ENCODE measurements at places on chromosomes 4 and X. TPM values are rescaled to one million over a fixed set of nuclear protein-coding genes. Genes with fewer than 3 reads are reported as not detected.

DNA sequence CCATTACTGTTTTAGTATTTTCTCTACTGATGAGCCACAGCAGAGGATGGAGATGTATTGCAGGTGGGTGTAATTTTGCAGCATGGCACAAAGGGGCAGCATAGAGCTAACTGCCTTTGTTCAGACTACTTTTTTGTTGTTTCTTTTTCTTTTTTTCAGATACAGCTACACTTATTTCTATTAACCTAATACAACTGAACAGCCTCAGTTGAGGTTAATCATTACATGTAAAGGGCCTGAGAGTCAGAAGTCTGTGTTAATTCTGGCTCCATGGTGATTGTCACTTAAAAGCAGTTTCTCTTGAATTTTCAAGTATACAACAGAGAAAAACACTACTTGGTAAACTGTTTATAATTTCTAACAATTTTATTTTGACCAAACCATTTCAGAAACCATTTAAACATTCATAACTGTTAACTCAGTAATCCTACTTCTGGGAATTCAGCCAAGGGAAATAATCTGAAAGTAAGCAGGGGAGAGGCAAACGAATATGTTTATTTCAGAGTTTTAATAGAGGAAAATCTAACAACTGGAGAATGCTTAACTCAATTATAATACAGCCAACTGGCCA lies 13.9 kb upstream of the PPEF2 start:
- H3K27me3 ChIP-seq, result no peaks in the 10 kb centered on the region
- peaks cover 7% of the 10 kb centered on the region for H3K36me3 ChIP-seq
- H3K4me1 ChIP-seq, result no peaks in the 10 kb centered on the region
- H3K27ac ChIP-seq, result no peak overlapping the region
- no peak overlapping the region for H3K4me3 ChIP-seq

DNA sequence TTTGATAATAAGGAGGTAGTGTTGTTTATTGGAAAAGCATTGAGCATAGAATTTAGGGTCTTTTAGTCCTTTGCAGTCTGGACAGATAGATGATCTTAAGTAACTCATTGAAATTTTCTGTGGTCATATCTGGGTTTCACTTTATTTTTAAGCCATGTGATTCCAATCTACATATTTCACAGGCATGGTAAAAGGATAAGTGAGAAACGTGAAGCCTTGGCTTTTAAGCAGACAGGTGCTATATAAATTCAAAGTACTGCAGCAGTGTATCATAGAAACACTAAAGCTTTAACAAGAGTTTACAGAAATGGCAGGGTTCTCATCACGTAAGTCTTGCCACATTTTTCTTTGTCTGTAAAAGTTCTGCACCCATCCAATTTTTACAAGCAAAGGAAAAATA lies 4.9 kb downstream of the PLS3 start:
- no peak overlapping the region for H3K4me3 ChIP-seq
- H3K36me3 ChIP-seq, result no peaks in the 10 kb centered on the region

Gene HTRA3
- total RNA-seq, result not detected

GRCh38 chrX:45592101-45592500 lies 391.4 kb upstream of the DIPK2B start:
- H3K27ac ChIP-seq, result no peak overlapping the region
- no peak overlapping the region for H3K4me3 ChIP-seq
- H3K4me1 ChIP-seq, result peaks cover 21% of the 10 kb centered on the region
- peaks cover 22% of the 10 kb centered on the region for H3K27me3 ChIP-seq
- peaks cover 15% of the 10 kb centered on the region for H3K36me3 ChIP-seq
- DNase-seq, result no peak

Gene PACRGL
- total RNA-seq, result 7.8 TPM

- H3K4me3 ChIP-seq, result no peak overlapping the region
- H3K4me1 ChIP-seq, result peaks cover 5% of the 10 kb centered on the region
- no peak for DNase-seq
- H3K36me3 ChIP-seq, result no peaks in the 10 kb centered on the region
- H3K27me3 ChIP-seq, result no peaks in the 10 kb centered on the region
Observed at GRCh38 chr4:121308828-121309227, 72.0 kb downstream of the QRFPR start.

Gene REELD1
- total RNA-seq, result not detected

Gene LINC00632
- not detected for total RNA-seq

GRCh38 chr4:83108101-83108861 lies 6.2 kb downstream of the PLAC8 start:
- no peak for DNase-seq
- H3K4me1 ChIP-seq, result peaks cover 55% of the 10 kb centered on the region
- peak overlapping the region; percentile 95 for H3K4me3 ChIP-seq
- peaks cover 7% of the 10 kb centered on the region for H3K36me3 ChIP-seq

GRCh38 chr4:184955636-184956035 lies 62.7 kb upstream of the HELT start:
- no peak overlapping the region for H3K27ac ChIP-seq
- peaks cover 7% of the 10 kb centered on the region for H3K27me3 ChIP-seq
- DNase-seq, result no peak
- no peaks in the 10 kb centered on the region for H3K36me3 ChIP-seq
- H3K4me3 ChIP-seq, result no peak overlapping the region

DNA sequence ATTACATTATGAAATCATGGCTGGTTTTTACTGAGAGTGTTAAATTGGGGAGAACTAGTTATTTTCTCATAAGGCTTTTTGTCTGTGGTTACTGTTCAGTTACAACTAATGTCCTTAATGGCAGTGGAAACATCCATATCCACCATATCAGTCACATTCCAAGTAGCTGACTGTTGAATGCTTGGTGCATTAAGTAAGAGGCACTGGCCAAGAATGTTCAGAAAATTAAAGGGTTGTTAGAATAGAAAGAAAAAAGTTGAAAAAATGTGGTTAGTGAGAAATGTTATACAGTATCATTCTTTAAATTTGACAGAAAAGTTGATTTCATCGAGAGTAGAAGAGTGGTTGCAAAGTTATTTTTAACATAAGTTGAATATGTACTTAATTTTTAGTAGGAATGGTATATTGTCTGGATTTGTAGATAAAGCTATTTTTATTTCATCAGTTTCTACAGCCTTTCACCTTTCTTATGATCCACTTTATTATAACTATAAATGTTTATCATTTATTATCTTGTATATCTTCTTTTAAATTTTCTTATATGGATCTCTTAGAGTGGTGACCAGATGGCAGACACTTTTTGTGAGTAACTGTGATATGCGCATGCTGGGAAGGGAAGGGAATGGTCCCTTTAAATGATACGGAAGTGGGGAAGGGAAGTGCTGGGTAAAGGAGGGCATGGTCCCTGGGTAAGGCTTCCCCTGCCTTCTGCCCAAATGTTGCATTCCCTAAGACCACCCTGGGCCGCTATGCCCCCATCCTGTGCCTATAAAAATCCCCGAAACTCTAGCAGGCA lies 2407.1 kb downstream of the ARAP2 start:
- no peak overlapping the region for H3K4me3 ChIP-seq
- H3K4me1 ChIP-seq, result no peaks in the 10 kb centered on the region
- H3K36me3 ChIP-seq, result no peaks in the 10 kb centered on the region
- H3K27me3 ChIP-seq, result no peaks in the 10 kb centered on the region
- no peak for DNase-seq

Gene ARHGAP24
- total RNA-seq, result 1.0 TPM

GRCh38 chr4:67052814-67053675 lies 492.3 kb downstream of the CENPC start:
- H3K36me3 ChIP-seq, result no peaks in the 10 kb centered on the region
- H3K27ac ChIP-seq, result no peak overlapping the region
- no peaks in the 10 kb centered on the region for H3K4me1 ChIP-seq
- H3K4me3 ChIP-seq, result no peak overlapping the region

Gene SOWAHD
- total RNA-seq, result not detected

DNA sequence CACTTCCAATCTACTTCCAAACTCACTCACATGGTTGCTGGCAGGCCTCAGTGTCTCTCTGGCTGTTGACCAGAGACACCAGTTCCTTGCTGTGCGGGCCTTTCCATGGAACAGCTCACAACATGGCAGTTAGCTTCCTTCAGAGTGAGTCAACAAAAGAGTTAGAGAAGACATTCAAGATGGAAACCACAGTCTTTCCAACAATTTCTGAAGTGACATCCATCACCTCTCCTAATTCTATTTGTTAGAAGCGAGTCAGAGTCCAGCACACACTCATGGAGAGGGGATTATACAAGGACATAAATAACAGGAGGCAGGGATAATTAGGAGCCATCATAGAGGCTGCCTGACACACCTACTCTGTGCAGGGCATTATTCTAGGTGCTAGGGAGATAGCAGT lies 62.5 kb upstream of the TMEM164 start:
- H3K27me3 ChIP-seq, result peaks cover 10% of the 10 kb centered on the region
- no peak for DNase-seq
- peaks cover 10% of the 10 kb centered on the region for H3K4me1 ChIP-seq
- no peak overlapping the region for H3K4me3 ChIP-seq
- H3K36me3 ChIP-seq, result no peaks in the 10 kb centered on the region
- H3K27ac ChIP-seq, result no peak overlapping the region

Gene LRCH2
- total RNA-seq, result not detected

DNA sequence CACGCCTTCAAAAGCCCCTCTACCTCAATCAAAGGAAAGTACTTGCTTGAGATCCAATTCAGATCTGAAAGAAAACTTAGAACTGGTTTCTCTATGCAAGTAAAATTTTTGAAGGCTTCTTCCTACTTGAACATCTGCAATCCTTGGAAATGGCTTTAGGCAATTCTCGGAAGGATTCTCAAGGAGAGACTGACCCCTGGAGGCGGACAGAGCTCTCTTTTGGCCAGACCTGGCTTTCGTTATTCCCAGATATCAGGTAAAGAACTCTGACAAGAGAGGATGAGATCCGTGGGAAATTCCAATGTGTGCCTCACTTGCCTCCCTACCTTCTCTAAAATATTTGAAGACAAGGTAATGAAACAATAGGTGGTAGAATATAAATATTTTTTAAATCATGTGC lies 670.3 kb upstream of the FAM241A start:
- H3K4me1 ChIP-seq, result no peaks in the 10 kb centered on the region
- no peak for DNase-seq
- H3K27ac ChIP-seq, result no peak overlapping the region
- no peak overlapping the region for H3K4me3 ChIP-seq
- no peaks in the 10 kb centered on the region for H3K27me3 ChIP-seq

GRCh38 chr4:14157262-14157661 lies 529.7 kb upstream of the BOD1L1 start:
- H3K27ac ChIP-seq, result no peak overlapping the region
- peaks cover 4% of the 10 kb centered on the region for H3K27me3 ChIP-seq
- DNase-seq, result no peak
- H3K4me1 ChIP-seq, result no peaks in the 10 kb centered on the region

DNA sequence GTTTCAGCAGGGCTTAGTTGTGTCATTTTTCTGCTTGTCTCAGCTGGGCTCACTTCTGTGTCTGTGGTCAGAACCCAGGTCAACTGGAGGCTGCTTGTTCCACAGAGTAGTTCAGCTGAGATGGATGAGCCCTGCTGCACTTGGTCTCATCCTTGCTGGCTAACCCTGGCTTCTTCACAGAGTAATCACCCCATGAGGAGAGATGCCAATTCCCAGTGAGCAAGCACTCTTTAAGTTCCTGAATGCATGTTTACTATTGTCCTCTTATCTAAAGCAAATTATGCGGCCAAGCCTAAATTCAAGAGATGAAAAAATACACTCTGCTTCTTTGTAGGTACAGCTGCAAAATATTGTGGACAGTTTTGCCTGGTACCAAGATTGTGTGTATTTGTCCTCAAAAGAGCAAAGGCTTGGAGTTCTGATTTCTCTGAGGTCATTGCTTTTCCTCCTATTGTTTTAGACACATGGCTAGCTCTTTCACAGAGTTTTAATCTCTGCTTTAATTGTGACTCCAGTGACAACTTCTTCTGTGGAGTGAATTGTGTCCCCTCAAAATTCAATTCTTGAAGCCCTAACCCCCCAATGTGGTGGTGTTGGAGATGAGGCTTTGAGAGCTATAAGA lies 236.6 kb upstream of the ANKRD50 start:
- H3K36me3 ChIP-seq, result peaks cover 5% of the 10 kb centered on the region
- DNase-seq, result no peak
- H3K27me3 ChIP-seq, result no peaks in the 10 kb centered on the region
- H3K4me1 ChIP-seq, result no peaks in the 10 kb centered on the region

Gene TCP11X2
- not detected for total RNA-seq

DNA sequence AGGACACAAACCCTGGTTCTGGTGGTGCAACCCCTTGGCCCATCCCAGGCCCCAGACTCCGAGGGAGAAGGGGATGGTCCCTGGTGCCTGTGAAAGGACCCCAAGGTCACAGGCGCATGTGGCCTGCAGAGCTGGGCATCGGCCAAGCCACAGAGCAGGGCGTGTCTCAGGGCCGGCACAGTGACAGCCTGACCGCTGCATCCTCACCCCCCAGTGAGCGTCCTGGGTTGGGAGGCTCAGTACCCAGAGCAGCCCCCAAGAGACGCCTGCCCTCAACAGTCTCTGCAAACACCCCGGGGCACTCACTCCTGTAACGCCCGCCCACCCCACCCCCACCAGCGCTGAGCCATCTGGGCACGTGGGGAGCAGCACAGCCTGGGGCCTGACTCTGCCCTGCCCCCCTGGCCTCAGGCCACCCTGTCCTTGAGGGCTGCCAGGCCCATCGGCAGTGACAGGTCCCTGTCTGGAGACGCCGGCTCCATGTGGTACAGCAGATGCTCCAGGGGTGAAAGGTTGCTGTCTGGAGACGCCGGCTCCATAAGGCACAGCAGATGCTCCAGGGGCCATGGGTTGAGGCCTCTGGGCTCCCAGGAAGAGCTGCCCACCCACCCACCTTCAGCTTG lies 24.5 kb upstream of the CPLX1 start:
- no peak overlapping the region for H3K4me3 ChIP-seq
- DNase-seq, result no peak
- H3K27me3 ChIP-seq, result no peaks in the 10 kb centered on the region
- no peak overlapping the region for H3K27ac ChIP-seq
- H3K36me3 ChIP-seq, result no peaks in the 10 kb centered on the region

- peaks cover 53% of the 10 kb centered on the region for H3K4me1 ChIP-seq
- DNase-seq, result no peak
- H3K27me3 ChIP-seq, result no peaks in the 10 kb centered on the region
- peak overlapping the region; percentile 90 for H3K4me3 ChIP-seq
Observed at GRCh38 chrX:2692221-2693112, 1.4 kb downstream of the CD99 start.

GRCh38 chr4:157421365-157421764 lies 200.8 kb downstream of the GRIA2 start:
- no peak overlapping the region for H3K4me3 ChIP-seq
- no peaks in the 10 kb centered on the region for H3K36me3 ChIP-seq
- H3K27ac ChIP-seq, result no peak overlapping the region
- no peaks in the 10 kb centered on the region for H3K4me1 ChIP-seq

GRCh38 chr4:96784336-96784735 lies 944.4 kb downstream of the PDHA2 start:
- H3K27me3 ChIP-seq, result no peaks in the 10 kb centered on the region
- no peak for DNase-seq
- H3K4me3 ChIP-seq, result no peak overlapping the region
- H3K27ac ChIP-seq, result no peak overlapping the region
- no peaks in the 10 kb centered on the region for H3K4me1 ChIP-seq

Gene NXF2B
- total RNA-seq, result not detected

Gene TEX13D
- total RNA-seq, result not detected

Gene CXCL5
- not detected for total RNA-seq

DNA sequence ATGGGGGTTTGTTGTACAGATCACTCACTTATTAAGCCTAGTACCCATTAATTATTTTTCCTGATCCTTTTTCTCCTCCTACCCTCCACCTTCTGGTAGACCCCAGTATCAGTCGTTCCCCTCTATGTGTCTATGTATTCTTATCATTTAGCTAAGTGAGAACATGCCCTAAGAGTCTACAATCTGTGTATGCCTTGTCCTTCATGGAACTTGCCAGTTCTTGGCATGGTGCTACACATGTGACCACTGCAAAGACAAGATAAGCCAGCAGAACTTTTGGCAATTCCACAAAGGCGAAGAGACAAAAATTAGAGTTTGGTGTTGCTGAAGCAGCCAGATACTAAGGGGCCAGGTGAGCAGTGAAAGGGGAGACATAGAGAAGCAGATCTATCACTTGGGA lies 101.3 kb downstream of the CORIN start:
- H3K27ac ChIP-seq, result no peak overlapping the region
- H3K4me3 ChIP-seq, result no peak overlapping the region
- peaks cover 21% of the 10 kb centered on the region for H3K27me3 ChIP-seq
- H3K4me1 ChIP-seq, result no peaks in the 10 kb centered on the region
- peaks cover 7% of the 10 kb centered on the region for H3K36me3 ChIP-seq
- no peak for DNase-seq

Data from natural killer cell treated with Interleukin-12 subunit alpha and Interleukin-12 subunit beta and Interleukin-15 and Interleukin-18, amount 100 ng/mL, for 72 hours (primary cell).